IMR-90 (cell line): ENCODE measurements at places on chromosomes 12 and 14.

GRCh38 chr12:105754313-105754712 lies 384.4 kb downstream of the NUAK1 start:
- no peak for DNase-seq

GRCh38 chr12:20590570-20590969 lies 104.6 kb upstream of the SLCO1C1 start:
- DNase-seq = no peak

- DNase-seq = no peak
Observed at GRCh38 chr14:94936401-94936892, 166.5 kb upstream of the GSC start.

DNA sequence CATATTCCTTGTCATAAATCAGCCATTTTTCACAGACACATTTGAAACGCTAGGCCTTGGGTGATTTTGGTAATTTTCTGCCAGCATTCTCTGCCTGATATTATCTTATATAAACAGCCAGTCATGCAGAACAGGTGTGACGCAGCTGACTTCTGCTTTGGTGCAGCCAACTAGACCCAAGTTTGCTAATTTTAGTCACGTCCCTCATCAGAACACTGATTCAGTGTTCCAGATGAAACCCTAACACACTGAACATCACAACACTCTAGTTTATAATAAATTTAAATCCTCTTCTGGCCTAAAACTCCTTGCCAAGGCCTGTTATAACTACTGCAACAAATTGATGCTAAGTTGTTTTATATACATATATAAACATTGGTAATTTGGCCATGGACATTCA lies 386.1 kb downstream of the SEC23A start:
- no peak for DNase-seq

- no peak for DNase-seq
Observed at GRCh38 chr12:67539329-67539728, 109.2 kb upstream of the DYRK2 start.

GRCh38 chr12:21690704-21691368 lies 33.2 kb upstream of the LDHB start:
- no peak for DNase-seq

DNA sequence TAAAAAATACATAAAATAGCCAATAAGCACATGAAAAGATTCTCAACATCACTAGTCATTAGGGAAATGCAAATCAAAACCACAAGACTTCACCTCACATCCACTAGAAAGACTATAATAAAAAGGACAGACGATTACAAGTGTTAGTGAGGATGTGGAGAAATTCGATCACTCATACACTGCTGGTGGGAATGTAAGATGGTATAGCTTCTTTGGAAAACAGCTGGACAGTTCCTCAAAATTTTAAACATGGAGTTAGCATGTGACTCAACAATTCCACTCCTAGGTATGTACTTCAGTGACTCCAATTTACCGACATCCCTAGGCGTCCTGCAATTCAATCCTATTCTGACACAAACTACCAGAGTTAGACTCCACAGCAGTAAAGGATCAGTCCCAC lies 13.7 kb downstream of the TRIM9 start:
- DNase-seq = no peak

GRCh38 chr12:102702447-102703114 lies 214.5 kb downstream of the PAH start:
- peak; percentile 65 for DNase-seq

GRCh38 chr12:105967038-105967776 lies 171.5 kb downstream of the NUAK1 start:
- DNase-seq = peak; percentile 73

DNA sequence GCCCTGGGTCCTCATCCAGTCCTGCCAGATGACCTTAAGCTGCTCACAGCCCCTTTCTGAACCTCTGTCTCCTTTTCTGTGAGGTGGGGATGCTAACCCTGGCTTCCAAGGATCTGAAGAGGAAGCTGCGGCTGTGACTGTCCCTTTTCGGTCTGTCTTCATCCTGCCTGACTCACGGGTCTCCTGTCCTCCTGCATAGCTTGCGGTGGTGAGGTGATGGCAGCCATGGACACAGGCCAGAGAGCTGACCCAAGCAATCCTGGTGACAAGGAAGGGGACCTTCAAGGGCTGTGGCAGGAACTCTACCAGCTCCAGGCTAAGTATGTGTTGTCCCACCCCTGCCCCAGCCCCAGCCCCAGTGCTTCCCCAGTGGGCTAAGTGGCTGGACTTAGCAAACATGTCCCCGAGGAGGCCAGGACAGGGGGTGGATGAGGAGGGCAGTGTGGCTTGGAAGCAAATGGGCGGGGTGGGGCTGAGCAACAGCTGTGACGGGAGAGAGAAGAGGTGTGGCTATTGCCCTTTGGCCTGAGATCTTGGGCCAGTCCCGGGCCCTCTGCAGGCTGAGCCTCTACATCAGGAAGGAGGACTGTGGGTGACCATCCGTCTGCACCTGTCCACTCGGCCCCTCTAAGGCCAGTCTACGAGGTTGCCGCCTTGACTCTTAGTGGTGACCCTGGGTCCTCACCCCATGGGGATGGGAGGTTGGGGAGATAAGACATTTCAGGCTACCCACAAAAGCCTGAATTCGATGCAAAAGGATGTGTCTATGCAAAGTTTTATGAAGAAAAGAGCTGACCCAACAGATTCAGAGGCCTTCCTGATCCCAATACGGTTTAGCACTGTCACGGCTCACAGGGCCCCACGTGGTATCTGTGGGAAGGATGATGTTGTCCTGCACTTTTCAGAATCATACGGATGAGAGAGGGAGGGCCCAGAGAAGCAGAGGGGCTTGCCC lies 1.1 kb downstream of the CCDC197 start:
- no peak for DNase-seq

- DNase-seq = no peak
Observed at GRCh38 chr14:60061371-60061770, 30.4 kb upstream of the PCNX4 start.

DNA sequence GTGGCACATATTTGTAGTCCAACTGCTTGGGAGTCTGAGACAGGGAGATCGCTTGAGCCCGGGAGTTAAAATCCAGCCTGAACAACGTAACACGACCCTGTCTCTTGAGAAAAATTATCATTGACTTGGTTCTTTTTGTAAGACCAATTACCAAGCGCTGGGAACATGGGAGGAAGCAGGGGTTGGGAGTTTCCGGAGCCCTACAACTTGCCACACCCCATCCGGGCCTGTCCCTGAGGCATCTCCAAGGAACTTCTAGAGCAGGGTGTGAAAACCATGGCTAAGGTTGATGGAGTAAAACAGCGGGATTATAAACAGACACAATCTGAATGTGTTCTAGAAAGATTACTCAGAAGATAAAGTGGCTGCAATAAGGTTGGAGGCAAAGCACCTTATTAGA lies 10.3 kb downstream of the PLXNC1 start:
- no peak for DNase-seq

- DNase-seq = no peak
Observed at GRCh38 chr14:54335569-54336155, 61.1 kb upstream of the CDKN3 start.

- peak; percentile 93 for DNase-seq
Observed at GRCh38 chr14:59275668-59276067, 87.2 kb downstream of the DAAM1 start.

DNA sequence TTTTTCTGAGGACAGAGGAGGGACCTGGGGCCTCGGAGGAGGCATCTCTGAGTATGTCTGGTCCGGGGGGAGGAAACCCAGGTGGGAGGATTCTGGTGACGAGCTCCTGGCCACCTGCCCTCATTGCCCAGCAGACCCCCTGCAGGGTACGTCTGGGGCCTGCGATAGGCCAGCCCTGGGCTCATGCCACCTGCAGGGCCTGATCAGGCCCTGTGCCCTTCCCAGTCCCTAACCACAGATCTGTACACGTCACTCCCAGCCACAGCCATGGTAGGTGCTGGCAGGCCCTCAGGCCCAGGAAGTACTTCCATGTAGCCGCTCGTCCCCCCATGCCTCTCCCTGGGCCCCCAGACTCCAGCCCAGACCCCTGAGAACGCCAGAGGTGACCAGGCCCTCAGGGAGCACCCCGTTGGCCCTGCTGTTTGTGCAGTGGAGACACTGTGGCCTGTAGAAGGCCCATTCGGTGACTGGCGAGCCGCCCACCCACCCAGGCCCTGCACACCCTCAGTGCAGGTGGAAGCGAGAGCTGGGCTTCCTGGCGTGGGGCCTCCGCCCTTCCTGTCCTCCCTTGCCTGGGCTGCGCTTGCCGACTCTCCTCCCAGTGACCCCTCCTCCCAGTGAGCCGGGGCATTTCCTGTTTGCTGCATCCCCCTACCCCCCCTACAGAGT lies 5.7 kb downstream of the INF2 start:
- DNase-seq = no peak

DNA sequence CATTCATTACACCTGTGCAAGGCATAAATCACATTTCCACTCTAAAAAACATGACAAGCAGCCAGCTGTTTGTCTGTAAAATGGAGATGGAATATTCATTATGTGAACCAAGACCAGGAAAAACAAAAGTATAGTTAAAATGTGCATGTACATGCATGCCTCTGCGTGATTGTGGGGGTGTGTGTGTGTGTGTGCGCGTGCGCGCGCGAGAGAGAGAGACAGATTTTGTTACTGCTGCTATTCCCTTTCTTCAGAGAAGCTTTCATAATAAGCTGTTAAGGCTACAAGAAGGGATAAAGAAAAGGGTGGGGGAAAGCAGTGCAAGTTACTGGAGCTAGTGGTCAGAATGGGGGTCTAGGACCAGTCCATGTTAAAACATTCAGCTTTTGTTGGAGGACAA lies 430.3 kb downstream of the NAV3 start:
- no peak for DNase-seq

GRCh38 chr12:130461447-130461815 lies 123.7 kb downstream of the PIWIL1 start:
- no peak for DNase-seq

DNA sequence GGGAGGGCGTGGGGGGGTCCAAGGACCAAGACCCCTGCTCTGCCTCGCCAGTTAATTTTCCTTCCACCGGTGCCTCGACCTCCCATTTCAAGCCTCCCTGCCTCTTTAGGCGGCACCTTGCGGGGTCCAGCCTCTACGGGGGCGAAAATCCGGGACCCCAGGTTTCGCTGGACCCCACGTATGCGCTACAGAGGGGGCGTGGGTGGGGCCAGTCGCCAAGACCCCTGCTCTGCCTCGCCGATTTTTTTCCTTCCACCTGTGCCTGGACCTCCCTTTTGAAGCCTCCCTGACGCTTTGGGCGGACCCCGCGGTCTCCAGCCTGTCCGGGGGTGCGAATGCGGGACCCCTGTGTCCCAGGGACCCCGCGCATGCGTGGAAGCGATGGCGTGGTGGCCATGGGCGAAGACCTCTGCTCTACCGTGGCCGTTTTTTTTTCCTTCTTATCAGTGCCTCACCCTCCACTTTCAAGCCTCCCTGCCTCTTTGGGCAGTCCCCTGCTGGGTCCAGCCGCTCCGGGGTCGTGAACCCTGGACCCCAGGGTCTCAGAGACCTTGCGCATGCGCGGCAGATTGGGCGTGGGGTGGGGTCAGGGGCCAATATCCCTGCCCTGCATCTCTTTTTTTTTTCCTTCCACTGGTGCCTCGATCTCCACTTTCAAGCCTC lies 324.2 kb downstream of the ALG10 start:
- no peak for DNase-seq

DNA sequence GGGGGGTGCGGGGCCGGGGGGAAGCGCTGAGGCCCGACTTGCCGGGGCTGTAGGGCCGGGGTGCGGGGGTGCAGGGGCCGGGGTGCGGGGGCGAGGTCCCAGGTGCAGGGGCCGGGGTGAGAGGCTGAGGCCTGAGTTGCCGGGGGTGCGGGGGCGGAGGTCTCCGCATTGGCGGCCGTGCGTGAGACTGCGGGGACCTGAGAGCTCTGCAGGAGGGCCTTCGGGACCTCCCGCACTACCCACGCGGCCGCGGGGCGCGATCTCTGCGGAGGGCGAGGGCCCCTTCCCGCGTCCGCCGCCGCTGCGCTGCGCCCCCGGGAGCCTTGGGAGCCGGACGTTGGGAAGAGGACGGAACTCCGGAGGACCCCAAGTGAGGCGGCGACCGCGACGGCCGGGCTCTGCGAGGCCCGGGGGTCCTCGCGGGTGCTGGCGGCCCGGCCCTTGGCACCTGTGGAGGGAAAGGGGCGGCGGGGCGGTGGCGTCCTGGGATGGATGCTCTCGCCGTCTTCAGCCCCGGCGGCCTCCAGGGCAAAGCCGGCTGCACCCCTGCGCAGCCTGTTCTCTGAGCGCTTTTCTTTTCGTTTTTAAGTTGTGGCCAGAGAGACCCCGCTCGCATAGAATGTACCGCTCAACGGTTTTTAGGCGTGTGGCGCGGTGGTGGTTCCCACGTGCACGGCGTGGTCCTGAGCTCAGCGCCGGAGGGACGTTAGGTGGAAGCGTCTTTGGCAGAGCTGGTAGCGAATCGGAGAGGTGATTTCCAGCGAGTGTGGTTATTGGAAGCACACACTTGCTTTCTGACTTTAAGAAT lies 1.3 kb downstream of the PIWIL1 start:
- DNase-seq = no peak

DNA sequence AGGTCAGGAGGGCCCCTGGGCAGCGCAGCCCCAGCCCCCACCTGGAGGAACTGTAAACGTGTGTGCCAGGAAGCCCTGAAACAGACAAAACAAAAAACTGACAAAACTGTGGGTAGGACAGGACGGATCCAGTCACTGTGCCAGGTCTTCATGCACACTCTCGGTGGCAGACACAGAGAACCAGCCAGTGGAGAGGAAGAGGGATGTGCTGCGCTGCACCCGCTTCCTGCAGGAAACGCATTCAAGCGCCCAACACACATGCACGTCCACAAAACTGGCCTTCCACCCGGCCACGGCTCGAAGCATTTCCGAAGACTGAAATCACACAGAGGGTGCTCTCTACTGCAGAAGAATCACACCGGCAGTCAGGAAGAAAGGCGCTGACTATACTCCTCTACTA lies 16.9 kb downstream of the BRF1 start:
- no peak for DNase-seq

GRCh38 chr12:60035835-60036234 lies 440.0 kb downstream of the SLC16A7 start:
- DNase-seq = peak; percentile 27

DNA sequence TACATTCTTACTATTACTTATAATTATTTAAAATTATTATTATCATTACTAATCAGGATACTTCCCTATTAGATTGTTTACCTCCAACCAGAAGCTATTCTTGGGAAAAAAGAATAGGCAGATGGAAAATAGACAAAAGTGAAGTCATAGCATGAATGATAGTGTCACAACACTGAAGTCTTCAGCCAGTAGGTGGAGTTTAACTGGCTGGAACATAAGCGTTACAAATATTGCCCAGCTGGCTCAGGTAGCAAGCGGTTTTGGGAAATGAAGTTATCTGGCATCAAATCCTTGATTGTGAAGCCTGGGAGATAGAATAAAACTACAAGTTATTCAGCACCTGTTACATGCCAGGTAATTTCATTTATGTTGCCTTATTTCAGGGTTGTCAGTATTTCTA lies 762.9 kb downstream of the C12orf50 start:
- no peak for DNase-seq

- DNase-seq = no peak
Observed at GRCh38 chr12:94202245-94203180, 54.1 kb downstream of the PLXNC1 start.

DNA sequence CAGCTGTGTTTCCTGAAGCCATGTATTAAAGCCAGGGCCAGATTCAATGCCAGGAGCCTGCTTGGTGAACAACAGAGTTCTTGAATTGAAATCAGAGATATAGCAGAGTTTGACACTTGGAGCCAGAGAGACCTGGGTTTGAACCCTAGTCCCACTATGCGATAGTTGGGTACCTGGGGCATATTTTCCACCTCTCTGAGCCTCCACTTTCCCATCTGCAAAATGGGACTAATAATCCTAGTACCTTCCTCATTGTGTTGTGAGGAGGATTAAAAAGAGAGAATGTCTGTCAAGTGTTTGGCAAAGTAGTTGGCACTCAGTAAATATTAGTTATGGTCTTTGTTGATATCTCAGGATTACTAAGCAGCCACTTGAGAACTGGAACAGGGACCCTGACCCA lies 6.0 kb upstream of the HRK start:
- no peak for DNase-seq
